Aorta (tissue), 5 donors: ENCODE measurements at places on chromosomes 11 and 22. TPM values are rescaled to one million over a fixed set of nuclear protein-coding genes. Genes with fewer than 3 reads are reported as not detected.

- no peaks in the 10 kb centered on the region for H3K36me3 ChIP-seq
- no peaks in the 10 kb centered on the region for H3K27me3 ChIP-seq
- DNase-seq, result peak; percentile 58
- H3K4me3 ChIP-seq, result peak overlapping the region; percentile 62
- no peak overlapping the region for H3K27ac ChIP-seq
Measured at GRCh38 chr11:776561-777287, 563 bp downstream of the GATD1 start.

Gene OR2AT4
- not detected for total RNA-seq

Gene XKR3
- total RNA-seq, result not detected

Gene SLC37A4
- total RNA-seq, result 12.9 TPM

DNA sequence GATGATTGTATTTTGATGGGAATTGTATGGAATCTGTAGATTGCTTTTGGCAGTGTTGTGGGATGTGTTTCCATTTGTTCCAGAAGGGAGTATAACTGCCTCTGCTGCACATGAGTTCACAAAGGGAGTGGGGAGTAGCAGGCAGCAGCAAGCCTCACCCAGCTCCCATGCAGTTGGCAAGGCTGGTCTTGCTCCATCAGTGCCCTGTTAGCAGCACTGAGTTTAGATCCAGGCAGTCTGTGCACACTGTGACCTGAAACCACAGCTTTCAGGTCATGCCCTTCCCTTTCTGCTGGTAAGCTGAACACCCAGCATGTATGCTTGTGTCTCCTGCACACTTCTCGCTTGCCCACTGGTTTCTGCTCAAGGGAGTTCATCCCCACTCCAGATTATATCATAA is 3.7 kb upstream of the NUCB2 start:
- H3K4me3 ChIP-seq, result no peak overlapping the region
- H3K4me1 ChIP-seq, result no peaks in the 10 kb centered on the region
- DNase-seq, result no peak
- H3K36me3 ChIP-seq, result no peaks in the 10 kb centered on the region
- H3K27me3 ChIP-seq, result no peaks in the 10 kb centered on the region

Gene C1QTNF5
- total RNA-seq, result 42.4 TPM

Gene GDPD4
- not detected for total RNA-seq

DNA sequence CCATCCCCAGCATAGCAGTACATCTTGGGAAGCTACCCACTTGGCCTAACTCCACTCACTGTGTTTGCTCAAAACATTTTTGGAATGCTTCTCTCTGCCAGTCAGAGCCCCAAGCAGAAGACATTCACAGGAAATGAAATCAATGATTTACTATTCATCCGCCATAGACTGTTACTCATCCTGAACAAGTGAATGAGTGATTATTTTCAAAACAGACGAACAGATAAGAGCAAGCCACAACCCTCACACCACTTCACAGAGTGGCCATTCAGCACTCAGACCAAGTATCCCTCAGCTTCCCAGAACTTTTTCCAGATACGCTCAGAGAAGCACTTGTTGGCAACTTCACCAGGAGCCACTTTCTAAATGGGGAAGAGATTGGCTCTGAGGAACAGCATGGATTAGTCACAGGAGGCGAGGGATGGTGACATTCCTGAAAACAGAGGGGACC is 13.0 kb upstream of the UBASH3B start:
- no peaks in the 10 kb centered on the region for H3K36me3 ChIP-seq
- no peaks in the 10 kb centered on the region for H3K27me3 ChIP-seq
- no peaks in the 10 kb centered on the region for H3K4me1 ChIP-seq
- no peak overlapping the region for H3K4me3 ChIP-seq

GRCh38 chr11:59189986-59190385 is 18.1 kb downstream of the DTX4 start:
- DNase-seq, result no peak
- no peaks in the 10 kb centered on the region for H3K4me1 ChIP-seq
- no peak overlapping the region for H3K4me3 ChIP-seq
- peaks cover 3% of the 10 kb centered on the region for H3K36me3 ChIP-seq

Gene SPA17
- 3.9 TPM for total RNA-seq

Gene GLB1L3
- total RNA-seq, result not detected

DNA sequence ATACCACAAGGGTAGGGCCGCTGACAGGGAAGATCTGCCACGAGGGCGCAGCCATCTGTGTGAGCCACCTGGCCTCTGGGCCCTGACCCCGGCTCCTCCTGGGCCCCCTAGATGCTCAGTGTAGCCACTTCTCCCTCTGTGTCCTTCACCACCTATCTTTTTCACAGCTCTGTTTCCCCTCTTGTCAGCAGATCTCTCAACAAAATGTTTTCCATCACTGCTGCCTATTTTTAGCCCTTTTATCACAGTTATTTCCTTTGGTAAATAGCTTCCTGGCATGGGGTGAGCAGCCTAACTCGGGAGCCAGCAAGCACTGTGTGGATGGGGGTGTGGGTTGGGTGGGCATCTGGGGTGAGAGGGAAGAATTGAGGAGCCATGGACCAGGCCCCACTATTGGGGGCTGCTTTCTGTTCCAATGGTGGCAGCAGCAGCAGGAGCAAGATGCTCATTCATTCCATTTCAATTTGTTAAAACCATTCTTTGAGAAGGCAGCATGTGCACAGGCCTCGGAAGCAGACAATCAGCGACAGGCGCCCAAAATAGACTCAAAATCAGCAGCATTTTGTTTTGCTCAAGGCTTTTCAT is 135.2 kb upstream of the NAV2 start:
- H3K4me3 ChIP-seq, result no peak overlapping the region
- DNase-seq, result peak; percentile 59

Gene OR2AG1
- not detected for total RNA-seq

GRCh38 chr11:1448882-1449281 is 37.7 kb downstream of the MOB2 start:
- H3K4me1 ChIP-seq, result no peaks in the 10 kb centered on the region
- no peak overlapping the region for H3K27ac ChIP-seq
- no peaks in the 10 kb centered on the region for H3K36me3 ChIP-seq
- H3K27me3 ChIP-seq, result no peaks in the 10 kb centered on the region

DNA sequence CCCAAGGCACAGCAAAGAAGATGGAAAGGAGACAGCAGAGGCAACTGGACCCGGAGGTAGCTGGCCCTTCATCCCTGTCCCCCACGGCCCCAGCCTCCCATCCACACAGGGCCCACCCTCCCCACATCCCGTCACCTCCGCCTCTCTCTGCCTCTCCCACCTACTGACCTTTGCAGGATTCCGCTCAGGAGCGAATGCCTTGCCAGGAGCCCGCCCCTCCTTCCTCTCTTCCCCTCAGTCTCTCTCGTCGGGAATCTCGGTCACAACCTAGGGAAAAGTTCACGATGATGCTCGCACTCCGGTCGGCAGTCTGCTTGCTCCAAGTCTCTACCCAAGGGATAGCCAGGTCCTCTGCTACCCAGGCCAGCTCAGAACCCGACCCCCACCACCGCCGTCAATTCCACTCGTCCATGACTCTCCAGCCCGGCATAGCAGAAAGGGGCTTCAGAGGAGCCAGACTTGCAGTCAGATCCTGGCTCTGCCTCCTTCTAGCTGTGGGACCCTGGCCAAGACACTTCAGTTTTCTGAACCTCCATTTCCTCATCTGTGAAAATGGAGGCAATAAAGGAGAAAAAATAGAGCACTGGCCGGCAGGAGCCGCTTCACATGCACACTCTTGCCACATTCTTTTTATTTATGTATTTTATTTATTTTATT is 10.2 kb downstream of the AHNAK start:
- DNase-seq, result peak; percentile 70
- H3K36me3 ChIP-seq, result peaks cover 16% of the 10 kb centered on the region
- no peaks in the 10 kb centered on the region for H3K27me3 ChIP-seq
- no peak overlapping the region for H3K4me3 ChIP-seq
- H3K27ac ChIP-seq, result no peak overlapping the region

Gene RIMBP3C
- total RNA-seq, result 0.32 TPM

DNA sequence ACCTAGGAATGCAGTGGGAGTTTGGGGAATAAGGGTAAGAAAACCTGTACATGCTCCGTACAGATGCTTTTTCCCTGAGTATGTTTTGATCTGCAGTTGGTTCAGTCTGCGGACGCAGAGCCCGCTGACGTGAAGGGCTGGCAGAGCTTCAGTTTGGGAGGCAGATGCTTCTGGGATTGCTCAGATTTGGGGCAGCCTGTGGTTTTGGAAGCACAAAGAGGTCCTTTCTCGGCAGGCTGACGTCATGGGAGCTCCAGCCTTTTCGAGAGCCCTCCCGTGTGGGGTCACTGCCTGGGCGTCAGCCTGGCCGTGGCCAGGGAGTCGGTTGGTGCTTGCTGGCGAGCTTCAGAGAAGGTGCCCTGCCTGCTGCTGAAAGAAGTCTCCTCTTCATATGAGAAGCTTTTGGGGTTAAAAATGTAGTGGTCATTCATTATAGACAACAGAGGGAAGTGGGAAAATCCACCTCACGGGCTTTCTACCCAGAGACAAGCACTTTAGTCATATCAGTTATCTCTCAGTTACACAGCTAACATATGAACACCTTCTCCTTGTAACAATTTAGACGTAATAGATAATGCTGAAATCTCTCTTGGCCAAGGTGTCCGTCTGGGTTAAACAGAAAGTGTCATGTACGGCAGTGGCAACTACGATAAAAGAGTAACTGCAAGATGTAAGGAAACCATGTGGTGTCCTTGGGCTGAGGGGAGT is 26.8 kb downstream of the TPCN2 start:
- H3K4me3 ChIP-seq, result no peak overlapping the region
- no peak overlapping the region for H3K27ac ChIP-seq
- no peaks in the 10 kb centered on the region for H3K4me1 ChIP-seq
- H3K36me3 ChIP-seq, result no peaks in the 10 kb centered on the region
- peak; percentile 92 for DNase-seq

Gene POU2AF2
- total RNA-seq, result not detected

Gene TMA7B
- 0.42 TPM for total RNA-seq

GRCh38 chr11:115626414-115626813 is 122.2 kb upstream of the CADM1 start:
- H3K4me1 ChIP-seq, result no peaks in the 10 kb centered on the region
- no peak overlapping the region for H3K4me3 ChIP-seq
- no peaks in the 10 kb centered on the region for H3K36me3 ChIP-seq
- H3K27me3 ChIP-seq, result no peaks in the 10 kb centered on the region

- H3K4me1 ChIP-seq, result no peaks in the 10 kb centered on the region
- H3K27me3 ChIP-seq, result no peaks in the 10 kb centered on the region
- no peak overlapping the region for H3K27ac ChIP-seq
- no peak for DNase-seq
- H3K4me3 ChIP-seq, result no peak overlapping the region
- H3K36me3 ChIP-seq, result no peaks in the 10 kb centered on the region
Measured at GRCh38 chr11:113685654-113686359, 20.3 kb downstream of the TMPRSS5 start.

DNA sequence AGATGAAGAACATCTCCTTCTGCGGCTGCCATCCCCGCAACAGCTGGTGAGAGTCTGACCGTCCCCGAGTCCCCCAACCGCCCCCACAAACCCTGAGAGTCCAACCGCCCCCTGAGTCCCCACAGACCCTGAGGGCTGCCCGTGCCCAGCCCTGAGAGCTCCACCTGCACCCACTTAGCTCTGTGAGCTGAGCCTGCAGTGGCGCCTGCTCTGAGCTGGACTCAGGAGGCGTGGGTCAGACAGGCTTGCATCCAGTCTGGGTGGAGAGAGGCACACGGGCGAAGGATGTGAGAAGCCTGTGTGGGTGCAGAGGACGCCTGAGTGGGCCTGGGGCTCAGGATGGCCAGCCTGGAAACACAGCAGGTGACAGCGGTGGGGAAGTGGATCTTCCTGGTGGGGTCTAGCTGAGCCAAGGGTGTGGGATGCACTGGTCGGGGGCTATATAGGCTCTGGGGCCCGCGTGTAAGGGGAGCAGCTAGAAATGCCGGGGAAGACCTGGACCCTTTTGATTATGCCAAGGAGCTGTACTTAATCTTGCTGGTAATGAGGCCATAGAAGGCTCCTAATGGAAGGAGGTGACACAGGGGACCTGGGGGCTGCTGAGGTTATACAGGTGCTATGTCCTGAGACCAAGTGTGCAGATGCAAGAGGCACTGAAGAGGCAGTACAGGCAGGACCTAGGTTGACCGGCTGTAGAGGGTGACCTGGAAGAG is 6.5 kb downstream of the MAPK8IP2 start:
- peak; percentile 55 for DNase-seq
- no peaks in the 10 kb centered on the region for H3K27me3 ChIP-seq
- H3K4me1 ChIP-seq, result no peaks in the 10 kb centered on the region
- no peak overlapping the region for H3K27ac ChIP-seq
- no peaks in the 10 kb centered on the region for H3K36me3 ChIP-seq

Gene OR2D2
- total RNA-seq, result not detected

GRCh38 chr11:1168721-1169161 is 11.0 kb downstream of the MUC5AC start:
- H3K4me1 ChIP-seq, result no peaks in the 10 kb centered on the region
- no peak for DNase-seq
- no peaks in the 10 kb centered on the region for H3K27me3 ChIP-seq
- no peak overlapping the region for H3K4me3 ChIP-seq
- no peak overlapping the region for H3K27ac ChIP-seq

DNA sequence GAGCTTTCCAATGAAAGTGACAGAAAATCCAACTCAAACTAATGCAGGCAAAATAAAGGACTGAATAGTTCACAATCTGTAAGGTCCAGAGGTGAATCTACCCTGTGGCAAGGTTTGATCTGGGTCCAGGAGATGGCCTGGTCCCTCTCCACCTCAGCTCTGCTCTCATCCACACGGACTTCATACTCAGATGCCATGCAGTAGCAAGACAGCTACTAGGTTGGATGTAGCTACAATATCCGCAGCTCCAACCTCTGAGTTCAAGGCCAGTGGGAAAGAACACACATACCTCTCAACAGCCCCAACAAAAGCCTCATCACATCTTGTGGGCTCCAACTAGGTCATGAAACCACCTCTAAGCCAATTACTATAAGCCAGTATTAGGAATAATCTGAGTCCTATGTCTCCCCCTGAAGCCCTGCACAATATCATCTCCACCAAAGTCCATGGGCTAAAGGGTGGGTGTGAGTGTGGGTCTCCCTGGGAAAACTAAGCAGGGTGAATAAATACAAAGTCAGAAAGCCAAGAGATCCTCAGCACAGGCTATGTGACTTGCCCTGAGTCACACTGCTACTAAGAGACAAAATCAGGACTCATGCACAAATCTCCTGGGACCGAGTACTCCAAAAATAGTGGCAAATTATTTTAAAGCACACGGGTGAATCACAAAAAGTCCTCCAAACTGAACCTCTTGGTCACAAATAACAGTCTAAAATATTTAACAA is 78.8 kb downstream of the LARGE1 start:
- H3K27ac ChIP-seq, result peak overlapping the region; percentile 67
- no peaks in the 10 kb centered on the region for H3K27me3 ChIP-seq
- peaks cover 8% of the 10 kb centered on the region for H3K4me1 ChIP-seq
- no peak for DNase-seq
- peak overlapping the region; percentile 36 for H3K4me3 ChIP-seq
- H3K36me3 ChIP-seq, result no peaks in the 10 kb centered on the region

Gene OR52I1
- not detected for total RNA-seq

Gene PHOX2A
- not detected for total RNA-seq

GRCh38 chr11:46390331-46391171 is 1.0 kb downstream of the CHRM4 start:
- no peaks in the 10 kb centered on the region for H3K36me3 ChIP-seq
- H3K27me3 ChIP-seq, result no peaks in the 10 kb centered on the region
- H3K4me3 ChIP-seq, result no peak overlapping the region
- no peak for DNase-seq
- H3K27ac ChIP-seq, result no peak overlapping the region

Gene OR52I2
- not detected for total RNA-seq
